ENCODE measurements at places on chromosomes 7 and 10. TPM values are rescaled to one million over a fixed set of nuclear protein-coding genes. Genes with fewer than 3 reads are reported as not detected.

The FFAR4 gene
- not detected for total RNA-seq

The C10orf53 gene
- total RNA-seq, result not detected

The HMX2 gene
- not detected for total RNA-seq

The FAM25G gene
- total RNA-seq, result not detected

The SFRP5 gene
- not detected for total RNA-seq

- H3K27ac ChIP-seq, result no peak overlapping the region
- H3K4me3 ChIP-seq, result no peak overlapping the region
- DNase-seq, result no peak
- H3K36me3 ChIP-seq, result no peaks in the 10 kb centered on the region
Measured at GRCh38 chr10:114688786-114689185, 30.7 kb upstream of the ABLIM1 start.

DNA sequence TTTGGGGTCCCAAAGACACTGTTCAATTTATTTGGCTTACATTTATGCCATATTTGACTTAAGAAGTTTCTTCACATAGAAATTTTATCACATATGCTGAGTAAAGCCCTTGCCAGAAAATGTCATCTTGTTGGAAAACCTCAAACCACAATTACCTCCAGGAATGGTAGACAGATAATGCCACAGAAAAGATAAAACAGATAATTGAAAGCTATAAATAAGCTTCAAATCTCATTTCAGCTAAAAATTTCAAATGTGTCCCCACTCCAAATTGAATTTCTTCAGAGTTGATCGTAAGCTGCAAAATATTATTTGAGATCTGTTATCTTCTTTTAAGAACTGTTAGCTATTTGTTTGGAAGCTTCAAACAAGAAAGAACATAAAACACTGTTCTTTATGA, 176.4 kb upstream of the PTN start:
- H3K27me3 ChIP-seq, result no peaks in the 10 kb centered on the region
- H3K36me3 ChIP-seq, result peaks cover 9% of the 10 kb centered on the region
- no peak overlapping the region for H3K4me3 ChIP-seq
- no peaks in the 10 kb centered on the region for H3K4me1 ChIP-seq
- no peak overlapping the region for H3K27ac ChIP-seq
- no peak for DNase-seq

- H3K27ac ChIP-seq, result peak overlapping the region; percentile 65
- peaks cover 27% of the 10 kb centered on the region for H3K4me1 ChIP-seq
- H3K27me3 ChIP-seq, result no peaks in the 10 kb centered on the region
Measured at GRCh38 chr10:58414270-58415041, 29.2 kb downstream of the TFAM start.

DNA sequence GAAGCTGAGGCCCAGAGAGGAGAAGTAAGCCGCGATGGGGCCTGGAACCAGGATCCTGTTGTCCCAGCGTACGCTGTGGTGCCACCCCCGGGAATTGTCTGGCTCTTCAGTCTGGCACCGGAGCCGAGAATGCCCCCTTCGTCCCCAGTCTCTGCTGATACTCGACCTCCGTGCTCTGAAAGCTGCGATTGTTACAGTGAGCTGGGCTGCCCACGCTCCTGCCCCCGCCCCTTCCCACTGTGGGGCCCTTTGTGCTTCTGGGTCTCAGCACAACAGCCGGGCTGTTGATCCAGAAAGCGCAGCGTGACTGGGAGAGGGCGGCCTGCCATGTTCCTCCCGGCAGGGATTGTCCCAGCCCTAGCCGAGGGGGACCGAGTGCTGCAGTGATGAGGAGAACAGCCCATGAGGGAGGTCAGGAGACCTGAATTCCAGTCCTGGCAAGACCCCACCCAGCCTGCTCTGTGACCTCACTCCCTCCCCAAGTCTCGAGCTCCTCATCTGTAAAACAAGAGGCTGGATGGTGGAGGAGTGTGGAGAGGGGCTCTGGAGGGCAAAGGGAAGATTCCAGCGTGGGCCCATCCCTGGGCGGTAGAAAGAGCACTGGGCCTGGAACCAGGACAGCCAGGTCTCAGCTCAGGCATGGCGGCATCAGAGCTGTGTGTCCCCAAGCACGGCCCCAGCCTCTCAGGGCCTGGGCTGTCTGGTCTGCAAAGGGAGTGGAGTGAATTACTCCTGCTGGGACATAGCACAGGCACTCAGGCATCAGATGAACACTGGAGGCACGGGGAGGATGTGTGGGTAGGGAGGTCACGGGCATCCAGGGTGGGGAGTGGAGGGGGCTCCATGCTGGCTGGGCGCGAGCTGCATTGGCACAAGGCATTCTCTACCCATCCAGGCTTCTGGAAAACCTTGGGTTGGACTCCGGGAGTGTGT, 43.6 kb downstream of the TSPAN15 start:
- peaks cover 4% of the 10 kb centered on the region for H3K4me1 ChIP-seq
- H3K27me3 ChIP-seq, result no peaks in the 10 kb centered on the region
- H3K27ac ChIP-seq, result no peak overlapping the region
- no peak overlapping the region for H3K4me3 ChIP-seq
- DNase-seq, result peak; percentile 23

- DNase-seq, result no peak
- peaks cover 27% of the 10 kb centered on the region for H3K4me1 ChIP-seq
- no peaks in the 10 kb centered on the region for H3K27me3 ChIP-seq
- no peaks in the 10 kb centered on the region for H3K36me3 ChIP-seq
- no peak overlapping the region for H3K4me3 ChIP-seq
Measured at GRCh38 chr7:74584160-74584954, 73.2 kb upstream of the GTF2I start.

- H3K4me1 ChIP-seq, result no peaks in the 10 kb centered on the region
- no peak overlapping the region for H3K27ac ChIP-seq
- DNase-seq, result no peak
- peaks cover 21% of the 10 kb centered on the region for H3K27me3 ChIP-seq
Measured at GRCh38 chr7:101567230-101567629, 61.9 kb downstream of the MYL10 start.

- no peak overlapping the region for H3K27ac ChIP-seq
- no peaks in the 10 kb centered on the region for H3K4me1 ChIP-seq
- H3K36me3 ChIP-seq, result no peaks in the 10 kb centered on the region
Measured at GRCh38 chr10:115026056-115026745, 67.0 kb upstream of the ATRNL1 start.

DNA sequence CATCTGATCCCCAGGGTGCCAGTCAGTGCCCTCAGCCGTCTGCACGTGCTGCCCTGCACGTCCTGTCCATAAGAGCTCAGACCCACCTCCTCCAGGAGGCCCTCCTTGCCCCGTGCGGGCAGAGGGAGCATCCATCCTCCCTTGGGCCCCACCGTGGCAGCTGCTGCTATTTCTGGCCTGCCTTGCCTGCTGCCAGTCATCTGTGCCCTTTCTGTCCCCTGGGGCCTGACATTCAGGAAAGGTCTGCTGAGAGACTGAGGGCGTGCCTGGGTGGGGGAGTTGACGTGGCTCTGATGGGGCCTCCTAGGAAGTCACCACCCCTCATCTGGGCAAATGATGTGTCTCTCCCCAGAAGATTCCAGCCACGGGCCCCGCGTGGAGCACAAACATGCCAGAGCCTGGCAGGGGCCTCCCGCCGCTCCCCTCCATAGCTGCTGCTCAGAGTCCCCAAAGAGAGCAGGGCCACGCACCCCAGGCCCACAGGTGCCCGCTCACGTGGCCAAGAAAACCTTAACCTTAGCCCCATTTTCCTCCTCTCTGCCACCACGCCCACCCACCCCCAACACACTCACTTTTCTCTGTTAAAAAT, 21.8 kb downstream of the DPYSL4 start:
- H3K4me3 ChIP-seq, result no peak overlapping the region
- H3K4me1 ChIP-seq, result no peaks in the 10 kb centered on the region
- DNase-seq, result peak; percentile 91

GRCh38 chr7:137331378-137331777, 12.2 kb downstream of the PTN start:
- no peaks in the 10 kb centered on the region for H3K27me3 ChIP-seq
- no peak overlapping the region for H3K4me3 ChIP-seq
- H3K36me3 ChIP-seq, result no peaks in the 10 kb centered on the region
- H3K27ac ChIP-seq, result no peak overlapping the region

DNA sequence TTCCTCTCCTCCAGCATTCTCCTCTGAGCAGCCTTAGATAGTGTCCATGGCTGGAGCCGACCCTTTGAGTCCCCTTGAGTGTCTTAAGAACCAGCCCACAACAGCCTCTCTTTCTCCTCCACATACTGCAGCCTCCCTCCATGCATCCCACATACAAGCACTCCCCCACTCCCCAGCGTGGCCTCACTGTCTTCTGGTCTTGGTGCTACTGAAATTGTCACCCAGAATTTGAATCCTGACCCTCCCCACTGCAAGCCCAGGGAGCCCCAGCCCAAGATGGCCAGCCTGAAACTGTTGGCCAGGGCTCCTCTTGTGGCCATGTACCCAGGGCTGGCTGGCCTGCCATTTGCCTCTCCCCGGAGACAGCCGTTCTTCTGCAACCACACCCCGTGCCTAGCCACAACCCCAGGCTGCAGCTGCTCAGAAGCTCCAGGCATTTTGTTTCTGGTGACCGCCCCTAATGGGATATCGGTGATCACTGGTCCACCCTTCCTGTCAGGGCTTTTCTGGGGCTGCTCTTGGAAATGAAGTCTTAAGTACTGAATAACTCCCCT, 18.8 kb upstream of the SH2D4B start:
- H3K4me3 ChIP-seq, result no peak overlapping the region
- peak; percentile 66 for DNase-seq
- no peaks in the 10 kb centered on the region for H3K27me3 ChIP-seq
- H3K36me3 ChIP-seq, result peaks cover 18% of the 10 kb centered on the region

- H3K27me3 ChIP-seq, result peaks cover 35% of the 10 kb centered on the region
- H3K27ac ChIP-seq, result no peak overlapping the region
- no peak overlapping the region for H3K4me3 ChIP-seq
- no peaks in the 10 kb centered on the region for H3K4me1 ChIP-seq
Measured at GRCh38 chr10:78817361-78817760, 251.4 kb upstream of the ZMIZ1 start.

- H3K27me3 ChIP-seq, result no peaks in the 10 kb centered on the region
- no peak overlapping the region for H3K4me3 ChIP-seq
Measured at GRCh38 chr7:143055754-143056153, 3.6 kb downstream of the OR6V1 start.

DNA sequence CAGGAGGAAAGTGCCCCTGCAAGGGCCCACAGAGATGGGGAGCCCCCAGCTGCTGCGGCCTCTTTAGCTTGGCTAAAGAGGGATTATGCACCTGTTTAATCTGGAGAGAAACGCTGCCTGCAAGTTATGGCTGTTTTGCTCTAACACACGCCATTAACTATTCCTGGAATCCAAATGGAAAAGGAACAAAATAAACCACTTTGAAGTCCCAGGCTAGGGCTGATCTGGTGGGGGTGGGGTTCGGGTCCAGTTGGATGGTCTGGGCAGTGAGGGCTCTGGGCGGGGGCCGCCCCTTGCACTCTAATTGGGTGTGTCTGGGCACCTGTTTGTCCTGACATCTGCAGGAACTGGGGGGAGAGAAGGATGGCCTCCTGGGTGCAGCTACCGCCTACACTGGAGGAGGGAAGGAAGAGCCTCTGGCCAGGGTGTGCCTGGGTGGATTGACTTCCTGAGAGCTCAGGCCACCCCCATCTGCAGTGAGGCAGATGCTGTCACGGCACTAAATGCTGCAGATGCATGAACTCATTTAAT, 300.6 kb downstream of the ZEB1 start:
- DNase-seq, result no peak
- peaks cover 45% of the 10 kb centered on the region for H3K4me1 ChIP-seq
- H3K27ac ChIP-seq, result no peak overlapping the region
- H3K4me3 ChIP-seq, result no peak overlapping the region
- no peaks in the 10 kb centered on the region for H3K36me3 ChIP-seq

- DNase-seq, result no peak
- H3K36me3 ChIP-seq, result no peaks in the 10 kb centered on the region
- H3K4me1 ChIP-seq, result no peaks in the 10 kb centered on the region
Measured at GRCh38 chr7:33444511-33444910, 315.1 kb downstream of the BBS9 start.

GRCh38 chr7:95056901-95057300, 149.5 kb downstream of the PPP1R9A start:
- DNase-seq, result no peak
- H3K27ac ChIP-seq, result no peak overlapping the region
- H3K4me3 ChIP-seq, result no peak overlapping the region
- H3K4me1 ChIP-seq, result no peaks in the 10 kb centered on the region
- H3K36me3 ChIP-seq, result no peaks in the 10 kb centered on the region

- H3K4me1 ChIP-seq, result peaks cover 29% of the 10 kb centered on the region
- H3K4me3 ChIP-seq, result no peak overlapping the region
- no peak overlapping the region for H3K27ac ChIP-seq
Measured at GRCh38 chr7:94307399-94308048, 87.2 kb upstream of the COL1A2 start.

DNA sequence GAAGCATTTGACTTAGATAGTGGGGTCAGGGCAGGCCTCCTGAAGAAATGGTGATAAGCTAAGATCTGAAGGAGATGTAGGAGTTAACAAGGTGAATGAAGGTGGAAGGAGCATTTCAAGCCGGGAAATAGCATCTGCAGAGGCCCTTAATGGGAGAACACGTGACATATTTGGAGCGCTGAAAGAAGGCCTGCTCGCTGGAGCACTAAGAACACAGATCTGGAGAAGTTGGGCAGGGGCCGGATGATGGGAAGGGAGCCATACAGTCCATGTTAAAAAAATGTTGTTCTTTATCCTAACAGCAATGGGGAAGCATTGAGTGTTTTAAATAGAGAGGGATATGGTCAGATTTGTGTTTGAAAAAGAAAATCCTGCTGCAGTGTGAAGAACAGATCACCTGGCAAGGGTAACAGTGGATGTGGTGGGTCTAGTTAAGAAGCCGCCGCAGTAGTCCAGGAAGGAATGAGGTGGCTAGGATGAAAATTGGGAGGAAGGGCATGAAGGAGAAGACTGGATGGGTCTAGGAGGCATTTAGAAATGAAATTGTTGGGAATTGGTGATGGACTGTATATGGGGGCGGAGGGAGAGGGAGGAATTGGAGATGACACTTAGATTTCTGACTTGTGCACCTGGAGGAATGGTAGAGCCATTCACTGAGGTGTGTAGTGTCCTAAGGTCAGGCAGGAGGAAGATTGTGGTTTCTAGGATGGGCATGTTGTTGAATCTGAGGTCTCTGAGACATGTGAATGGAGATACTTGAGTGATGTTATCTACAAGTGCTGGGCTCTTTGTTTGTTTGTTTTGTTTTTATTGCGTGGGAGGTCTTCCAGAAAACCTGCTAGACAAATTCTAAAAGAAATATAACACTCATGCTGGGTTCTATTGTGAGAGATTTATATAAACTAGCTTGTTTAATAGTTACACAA, 58.4 kb downstream of the MET start:
- H3K27ac ChIP-seq, result no peak overlapping the region
- peaks cover 16% of the 10 kb centered on the region for H3K4me1 ChIP-seq
- DNase-seq, result no peak
- no peaks in the 10 kb centered on the region for H3K27me3 ChIP-seq
- H3K4me3 ChIP-seq, result no peak overlapping the region
- H3K36me3 ChIP-seq, result peaks cover 25% of the 10 kb centered on the region

GRCh38 chr7:26007510-26007909, 144.5 kb upstream of the NFE2L3 start:
- H3K36me3 ChIP-seq, result no peaks in the 10 kb centered on the region
- H3K4me1 ChIP-seq, result no peaks in the 10 kb centered on the region
- no peaks in the 10 kb centered on the region for H3K27me3 ChIP-seq
- H3K4me3 ChIP-seq, result no peak overlapping the region

DNA sequence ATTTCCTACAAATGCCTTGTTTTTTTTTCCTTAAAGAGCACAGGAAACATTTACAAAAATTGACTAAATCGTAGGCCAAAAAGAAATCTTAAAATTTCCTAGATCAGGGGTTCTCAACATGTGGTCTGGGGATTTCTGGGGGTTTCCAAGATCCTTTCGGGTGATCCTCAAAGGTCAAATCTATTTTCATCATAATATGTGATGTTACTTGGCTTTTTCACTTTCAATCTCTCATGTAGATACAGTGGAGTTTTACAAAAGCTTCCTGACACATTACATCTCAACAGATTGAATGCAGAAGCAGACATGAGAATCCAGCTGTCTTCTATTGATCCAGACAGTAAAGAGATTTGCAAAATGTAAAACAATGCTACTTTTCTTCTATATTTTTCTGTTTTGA, 497.3 kb downstream of the INHBA start:
- no peak overlapping the region for H3K27ac ChIP-seq
- no peaks in the 10 kb centered on the region for H3K4me1 ChIP-seq
- no peak overlapping the region for H3K4me3 ChIP-seq
- DNase-seq, result no peak
